NCI-H345 (cell line): ENCODE measurements at places on chromosomes 11 and 22.

- no peak for DNase-seq
These were observed 350.1 kb downstream of the GUCY1A2 start for GRCh38 chr11:106668147-106668546.

GRCh38 chr22:27650572-27650971 lies 151.0 kb downstream of the MN1 start:
- no peak for DNase-seq

DNA sequence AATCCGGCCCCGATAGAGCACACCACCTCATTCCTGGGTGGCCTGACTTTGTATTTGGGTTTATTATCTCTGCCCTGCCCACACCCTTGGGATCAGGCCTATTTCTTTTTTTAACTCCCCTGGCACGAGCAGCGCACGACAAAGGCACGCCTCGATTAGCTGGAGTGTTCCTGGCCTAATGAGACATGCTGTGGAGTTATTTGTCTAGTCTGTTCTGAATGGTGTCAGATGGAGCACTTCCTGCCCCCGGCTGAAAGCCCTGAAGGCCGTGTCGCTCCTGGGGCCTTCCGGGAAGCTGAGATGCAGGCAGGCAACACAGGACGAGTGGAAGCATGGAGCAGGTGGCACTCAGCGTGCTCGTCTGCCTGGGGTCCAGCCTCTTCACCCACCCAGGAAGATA lies 47.1 kb downstream of the LARGE1 start:
- DNase-seq: peak; percentile 38

DNA sequence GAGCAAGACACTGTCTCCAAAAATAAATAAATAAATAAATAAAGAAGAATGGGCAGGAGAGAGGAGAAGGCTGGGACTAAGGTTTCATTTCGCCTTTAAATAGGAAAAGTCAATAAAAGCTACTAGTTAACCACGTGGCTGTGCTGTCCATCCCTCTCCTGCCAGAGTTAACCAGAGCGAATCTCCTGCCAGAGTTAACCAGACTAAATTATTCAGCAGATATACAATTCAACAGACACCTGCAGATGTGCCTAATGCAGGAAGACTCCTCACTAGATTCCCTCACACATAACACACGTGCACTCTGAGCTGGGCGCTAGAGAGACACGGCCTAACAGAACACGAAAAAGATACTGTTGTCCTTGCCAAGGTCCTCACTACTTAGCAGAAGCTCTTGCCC lies 156.1 kb downstream of the IGLL1 start:
- no peak for DNase-seq

DNA sequence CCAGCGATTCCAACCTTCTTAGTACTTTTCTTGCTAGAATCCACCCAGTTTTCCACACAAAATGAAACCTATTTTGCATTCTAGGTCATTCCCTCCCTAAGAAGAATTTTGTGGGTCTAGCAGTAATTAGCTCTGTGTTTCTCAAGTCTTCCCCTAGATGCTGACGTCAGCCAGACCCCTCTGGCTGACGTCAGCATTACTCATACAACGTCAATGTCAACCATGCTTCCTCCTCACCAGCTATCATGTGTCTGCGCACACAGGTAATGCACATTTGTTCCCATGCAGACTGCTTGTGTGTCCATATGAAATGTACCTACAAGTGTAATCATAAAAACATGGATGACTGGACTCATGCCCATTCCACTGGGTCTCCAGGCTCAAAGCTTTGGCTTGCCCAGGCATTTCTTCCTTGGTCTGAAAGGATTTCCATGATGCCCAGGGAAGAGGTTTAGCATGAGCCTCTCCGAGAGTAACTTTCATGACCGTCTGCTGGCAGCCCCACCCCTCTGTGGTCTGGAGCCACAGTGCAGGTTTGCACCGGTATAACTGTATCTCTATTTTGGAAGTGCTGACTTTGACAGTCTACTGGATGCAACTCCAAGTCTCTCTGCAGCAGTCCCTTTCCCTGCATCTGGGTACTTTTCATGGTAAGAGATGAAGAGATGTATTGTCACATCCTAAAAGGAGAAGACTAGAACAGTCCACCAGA lies 58.6 kb downstream of the DSCAML1 start:
- DNase-seq: no peak
